Peyer's patch (tissue), 4 donors: ENCODE measurements at places on chromosomes 12 and 14.

DNA sequence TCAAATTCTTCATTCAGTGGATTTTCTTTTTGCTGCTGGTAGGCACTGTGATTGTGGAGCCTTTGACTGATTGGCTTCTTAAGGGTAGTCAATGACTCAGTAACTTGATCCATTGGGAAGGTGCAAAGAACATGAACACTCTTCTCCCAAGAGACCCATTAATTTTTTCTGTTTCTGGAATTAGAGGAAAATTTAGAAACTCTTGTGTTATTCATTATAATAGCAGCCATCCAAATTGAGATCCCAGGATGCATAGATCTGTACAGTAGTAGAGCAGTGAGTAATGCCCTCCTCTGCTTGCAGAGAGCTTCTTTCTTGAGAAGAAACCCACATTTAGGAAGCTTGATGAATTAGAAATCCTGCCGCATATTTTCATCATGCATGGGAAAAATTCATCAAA, 63.9 kb downstream of the MYRFL start:
- DNase-seq: no peak

- no peak for DNase-seq
Observed at GRCh38 chr12:94503619-94504018, 44.0 kb upstream of the CEP83 start.

DNA sequence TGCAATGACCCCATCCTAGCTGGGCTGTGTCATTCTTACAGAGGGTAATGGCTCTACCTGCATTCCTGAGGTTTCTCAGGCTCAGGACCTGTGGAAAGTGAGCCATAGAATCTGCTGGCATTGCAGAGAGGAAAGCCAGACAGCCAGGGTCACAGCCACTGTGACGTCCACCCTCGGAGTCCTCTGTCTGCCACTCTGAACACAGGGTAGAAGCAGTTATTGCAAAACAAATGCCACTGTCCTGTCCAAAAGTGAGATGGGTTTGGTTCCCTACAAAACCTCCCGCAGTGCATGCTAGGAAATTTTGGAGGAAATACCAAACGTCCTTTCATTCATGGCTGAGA, 37.8 kb downstream of the TNFAIP2 start:
- DNase-seq: no peak

- DNase-seq: peak; percentile 62
Observed at GRCh38 chr12:4280351-4281163, 7.0 kb downstream of the CCND2 start.

- no peak for DNase-seq
Observed at GRCh38 chr14:31828946-31829868, 247.9 kb upstream of the ARHGAP5 start.

DNA sequence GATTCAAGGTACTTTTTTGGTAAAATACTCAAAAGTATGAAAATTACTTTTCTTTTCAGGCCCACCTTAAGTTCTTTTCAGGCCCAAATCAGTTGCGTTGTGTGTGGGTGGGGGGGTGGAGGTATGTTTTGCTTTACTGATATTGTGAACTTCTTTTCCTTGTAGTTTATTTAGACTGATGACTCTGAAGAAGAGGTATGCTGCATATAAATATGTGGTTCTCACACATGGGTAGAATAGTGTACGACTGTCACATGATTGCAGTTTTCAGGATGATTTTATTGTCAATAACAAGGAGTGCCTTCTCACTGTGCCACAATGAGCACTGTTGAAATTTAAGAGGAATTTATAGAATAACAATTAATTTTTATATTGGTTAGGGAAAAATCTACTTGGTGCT, 166.6 kb upstream of the ATP2B1 start:
- DNase-seq: no peak

DNA sequence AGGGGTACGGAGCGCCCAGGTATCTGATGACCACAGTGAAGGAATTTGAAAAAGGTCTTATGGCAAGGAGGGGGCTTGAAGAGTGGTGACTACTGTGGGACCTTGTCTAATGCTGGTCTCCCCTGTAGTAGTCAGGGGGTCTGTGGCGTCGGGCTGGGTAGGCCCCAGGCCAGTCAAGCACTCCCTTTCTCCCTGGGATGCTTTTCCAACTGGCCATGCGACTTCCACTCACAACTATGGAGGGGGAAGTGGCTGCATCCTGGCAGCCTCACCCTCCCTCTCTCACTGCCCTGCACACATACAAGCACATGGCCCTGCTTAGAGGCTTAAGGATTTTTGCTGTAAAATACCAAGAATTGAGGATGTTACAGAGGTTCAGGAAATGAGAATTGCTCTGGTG, 4.1 kb downstream of the TSPAN11 start:
- DNase-seq: no peak

GRCh38 chr14:36556811-36557433, 25.5 kb downstream of the NKX2-8 start:
- no peak for DNase-seq

- DNase-seq: no peak
Observed at GRCh38 chr14:91258011-91258618, 13.6 kb upstream of the GPR68 start.

DNA sequence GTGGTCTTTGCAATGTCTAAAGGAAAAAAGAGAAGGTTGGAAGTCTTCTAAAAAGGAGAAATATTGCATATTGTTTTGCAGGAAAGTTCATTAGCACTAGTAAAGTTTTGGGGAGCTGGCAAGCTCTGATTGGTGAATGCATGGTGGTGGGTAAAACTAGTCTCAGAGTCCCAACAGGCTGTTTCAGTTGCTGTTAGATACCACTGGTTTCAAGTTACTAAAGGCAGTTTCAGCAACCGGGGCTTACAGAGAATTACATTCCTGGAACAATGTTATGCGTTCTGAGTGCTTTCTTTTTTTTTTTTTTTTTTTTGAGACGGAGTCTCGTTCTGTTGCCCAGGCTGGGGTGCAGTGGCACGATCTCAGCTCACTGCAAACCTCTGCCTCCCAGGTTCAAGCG, 208.2 kb downstream of the EPS8 start:
- DNase-seq: no peak

DNA sequence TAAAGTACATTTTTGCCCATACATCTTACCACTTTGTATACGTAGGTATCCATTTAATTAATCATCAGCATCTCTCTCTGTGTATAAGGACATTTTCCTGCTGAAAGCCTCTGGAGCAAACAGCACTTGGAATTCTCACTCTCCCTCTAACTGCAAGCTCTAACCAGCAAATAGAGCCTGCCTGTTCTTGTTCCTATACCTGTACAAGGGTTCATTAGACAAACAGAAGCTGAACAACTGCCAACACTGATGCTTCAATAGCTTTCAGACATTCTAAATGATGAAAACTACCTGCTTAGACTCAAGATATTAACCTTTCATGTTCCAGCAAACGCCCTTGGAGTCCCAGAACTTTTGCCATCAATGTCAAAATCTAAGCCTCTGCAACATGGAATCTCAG, 98.0 kb downstream of the KCNH5 start:
- no peak for DNase-seq

GRCh38 chr12:10667581-10667980, 6.3 kb downstream of the STYK1 start:
- DNase-seq: no peak

DNA sequence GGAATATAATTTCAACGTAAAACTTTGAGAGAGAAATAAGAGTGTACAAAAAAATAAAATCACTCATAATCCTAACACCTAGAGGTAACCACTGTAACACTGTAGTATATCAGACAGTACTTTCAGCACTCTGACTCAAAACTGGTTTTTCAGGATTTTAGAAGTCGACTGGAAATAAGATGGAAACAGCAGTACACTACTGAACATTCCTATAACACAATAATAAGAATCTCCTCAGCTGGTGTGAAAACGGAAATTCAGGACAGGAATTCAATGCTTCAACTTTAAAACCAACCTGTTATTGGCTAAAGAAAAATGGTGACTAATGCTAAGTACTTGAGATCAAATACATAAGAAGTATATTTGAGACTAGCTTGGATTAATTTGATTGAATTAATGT, 12.3 kb upstream of the PITPNM2 start:
- no peak for DNase-seq

GRCh38 chr14:102608064-102608446, 15.6 kb downstream of the RCOR1 start:
- DNase-seq: no peak

DNA sequence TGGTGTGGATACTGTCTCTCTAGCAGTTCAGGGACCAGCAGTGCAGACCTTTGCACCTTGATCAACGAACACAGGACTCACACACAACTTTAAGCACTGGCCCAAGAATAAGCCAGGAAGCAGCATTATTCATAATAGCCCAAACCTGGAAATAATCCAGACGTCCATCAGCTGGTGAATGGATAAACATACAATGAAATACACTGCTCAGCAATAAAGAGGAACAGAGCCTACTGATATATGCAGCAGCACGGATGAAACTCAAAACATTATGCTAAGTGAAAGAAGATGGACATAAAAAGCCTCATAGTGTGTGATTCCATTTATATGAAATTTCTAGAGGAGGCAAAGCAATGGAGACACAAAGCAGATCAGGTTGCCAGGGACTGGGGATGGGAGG, 303.9 kb upstream of the FKBP4 start:
- DNase-seq: no peak

- no peak for DNase-seq
Observed at GRCh38 chr12:87112571-87113345, 856.6 kb upstream of the MGAT4C start.

DNA sequence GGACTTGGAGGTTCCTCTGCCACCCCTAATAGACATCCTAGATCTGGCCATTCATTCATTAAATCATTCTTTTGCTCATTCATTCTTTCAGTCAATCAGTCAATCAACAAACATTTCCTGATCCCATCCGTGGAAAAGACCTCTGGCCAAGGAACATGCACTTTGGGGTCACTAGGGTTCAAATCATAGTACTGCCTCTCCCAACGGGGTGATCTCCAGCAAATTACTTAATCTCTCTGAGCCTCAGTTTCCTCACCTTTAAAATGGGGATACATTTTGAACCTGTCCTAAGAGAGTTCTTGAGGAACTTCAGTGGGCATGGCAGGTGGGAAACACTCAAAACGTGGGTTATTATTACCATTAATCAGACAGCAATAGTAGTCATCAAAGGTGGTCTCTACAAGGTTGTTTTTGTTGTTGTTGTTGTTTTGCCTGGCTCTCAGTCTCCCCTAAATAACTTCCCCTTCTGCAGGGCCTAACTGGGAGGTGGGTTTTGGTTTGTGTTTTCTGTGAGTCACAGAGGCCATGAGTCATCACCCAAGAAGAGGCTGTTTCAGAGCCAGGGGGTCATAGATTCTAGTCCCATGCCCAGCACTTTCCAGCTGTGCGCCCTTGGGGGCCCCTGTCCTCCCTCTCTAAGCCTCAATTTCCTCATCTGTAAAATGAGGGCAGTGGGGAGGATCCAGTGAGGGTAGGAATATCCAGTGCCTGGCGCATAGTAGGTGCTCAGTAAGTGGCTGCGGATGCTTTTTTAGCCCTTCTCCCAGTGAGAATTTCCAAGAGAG, 16.9 kb upstream of the FAM222A start:
- DNase-seq: no peak

DNA sequence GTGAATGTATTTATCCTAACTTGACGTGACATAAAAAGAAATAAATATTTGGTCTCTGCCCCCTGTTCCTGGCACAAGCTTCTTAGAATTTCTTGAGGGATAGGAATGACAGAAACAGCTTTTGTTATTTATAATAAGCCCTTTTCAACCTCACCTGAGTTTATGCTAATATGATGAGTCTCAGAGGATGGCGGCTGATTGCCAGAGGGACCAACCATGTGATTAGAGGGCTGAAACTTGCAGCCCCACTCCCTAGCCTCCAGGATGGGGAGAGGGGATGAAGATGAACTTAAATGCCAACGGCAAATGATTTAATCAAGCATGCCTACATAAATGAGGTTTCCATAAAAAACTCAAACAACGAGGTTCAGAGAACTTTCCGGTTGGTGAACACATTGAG, 42.9 kb downstream of the DNAI7 start:
- DNase-seq: no peak

DNA sequence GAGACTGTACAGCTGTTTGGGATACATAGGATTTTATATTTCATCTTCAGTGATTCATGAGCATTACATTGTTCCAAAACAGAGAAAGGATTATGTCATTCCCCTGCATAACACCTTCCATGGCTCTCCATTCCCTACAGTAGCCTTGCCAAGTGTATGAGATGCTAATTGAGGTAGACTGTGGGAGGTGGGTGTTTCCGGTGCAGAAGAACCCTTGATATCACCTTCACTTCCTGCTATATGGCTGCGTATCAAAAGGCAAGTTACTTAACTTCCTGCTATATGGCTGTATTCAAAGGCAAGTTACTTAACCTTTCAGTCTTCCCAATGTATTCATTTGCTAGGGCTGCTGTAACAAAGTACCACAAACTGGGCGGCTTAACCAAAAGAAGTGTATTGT, 11.2 kb downstream of the FAR2 start:
- no peak for DNase-seq

DNA sequence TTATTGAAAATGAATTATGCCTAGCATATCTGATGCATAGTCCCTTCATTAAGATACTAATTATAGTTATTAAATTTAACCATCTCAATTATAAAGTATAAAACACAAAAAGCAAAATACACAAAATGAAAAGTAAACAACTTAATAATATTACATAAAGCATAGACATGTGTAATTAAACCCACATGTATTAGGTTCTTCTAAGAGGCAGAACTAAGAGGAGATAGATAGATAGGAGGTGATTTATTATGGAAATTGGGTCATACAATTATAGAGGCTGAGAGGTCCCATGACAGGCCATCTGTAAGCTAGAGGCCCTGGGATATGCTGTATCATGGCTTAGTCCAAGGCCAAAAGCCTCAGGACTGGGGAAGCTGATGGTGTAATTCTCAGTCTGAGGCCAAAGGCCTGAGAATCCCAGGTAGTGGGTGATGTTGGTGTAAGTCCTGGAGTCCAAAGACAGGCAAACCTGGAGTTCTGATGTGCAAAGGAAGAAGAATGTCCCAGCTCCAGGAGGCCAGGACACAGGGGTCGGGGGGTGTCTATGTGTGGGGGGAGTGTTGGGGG, 953.3 kb downstream of the TRHDE start:
- no peak for DNase-seq

GRCh38 chr14:25389948-25390347, 340.0 kb upstream of the STXBP6 start:
- no peak for DNase-seq

DNA sequence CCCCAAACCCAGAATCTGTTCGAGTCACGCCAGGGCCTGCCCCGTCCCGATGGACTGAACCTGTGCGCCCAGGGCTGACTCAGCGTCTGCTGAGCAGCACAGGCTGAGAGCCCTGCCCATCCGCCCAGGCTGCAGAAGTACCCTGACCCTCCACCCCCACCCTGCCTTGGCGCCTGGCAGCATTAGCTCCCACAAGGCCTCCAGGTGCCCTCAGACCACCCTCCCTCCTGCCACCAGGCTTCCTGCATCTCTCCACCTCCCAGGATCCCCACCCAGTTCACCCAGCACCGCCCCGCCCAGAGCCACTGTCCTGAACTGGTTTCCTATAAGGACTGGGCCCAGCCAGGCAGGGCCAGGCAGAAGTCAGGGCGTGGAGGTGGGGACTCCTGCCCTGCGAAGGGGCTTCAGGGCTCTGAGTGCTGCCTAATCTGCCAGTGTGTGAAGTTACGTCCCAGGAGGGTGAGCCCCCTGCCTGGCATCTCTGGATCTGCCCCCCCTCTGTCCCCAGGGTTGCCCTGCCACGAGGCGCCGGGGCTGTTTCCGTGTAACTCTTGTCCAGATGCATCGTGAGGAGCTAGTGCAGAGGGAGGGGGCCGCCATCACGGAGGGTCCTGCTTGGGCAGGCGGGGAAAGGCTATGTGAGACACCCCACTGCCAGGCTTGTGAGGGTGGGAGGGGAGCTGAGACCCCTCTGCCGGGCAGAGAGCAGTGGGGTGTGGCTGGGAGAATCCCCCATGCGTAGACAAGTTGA, 9.1 kb downstream of the ADSS1 start:
- DNase-seq: peak; percentile 79
